B cell (primary cell): ENCODE measurements at places on chromosomes 12 and 14.

GRCh38 chr12:78489990-78490389, 374.6 kb upstream of the SYT1 start:
- no peak for DNase-seq

DNA sequence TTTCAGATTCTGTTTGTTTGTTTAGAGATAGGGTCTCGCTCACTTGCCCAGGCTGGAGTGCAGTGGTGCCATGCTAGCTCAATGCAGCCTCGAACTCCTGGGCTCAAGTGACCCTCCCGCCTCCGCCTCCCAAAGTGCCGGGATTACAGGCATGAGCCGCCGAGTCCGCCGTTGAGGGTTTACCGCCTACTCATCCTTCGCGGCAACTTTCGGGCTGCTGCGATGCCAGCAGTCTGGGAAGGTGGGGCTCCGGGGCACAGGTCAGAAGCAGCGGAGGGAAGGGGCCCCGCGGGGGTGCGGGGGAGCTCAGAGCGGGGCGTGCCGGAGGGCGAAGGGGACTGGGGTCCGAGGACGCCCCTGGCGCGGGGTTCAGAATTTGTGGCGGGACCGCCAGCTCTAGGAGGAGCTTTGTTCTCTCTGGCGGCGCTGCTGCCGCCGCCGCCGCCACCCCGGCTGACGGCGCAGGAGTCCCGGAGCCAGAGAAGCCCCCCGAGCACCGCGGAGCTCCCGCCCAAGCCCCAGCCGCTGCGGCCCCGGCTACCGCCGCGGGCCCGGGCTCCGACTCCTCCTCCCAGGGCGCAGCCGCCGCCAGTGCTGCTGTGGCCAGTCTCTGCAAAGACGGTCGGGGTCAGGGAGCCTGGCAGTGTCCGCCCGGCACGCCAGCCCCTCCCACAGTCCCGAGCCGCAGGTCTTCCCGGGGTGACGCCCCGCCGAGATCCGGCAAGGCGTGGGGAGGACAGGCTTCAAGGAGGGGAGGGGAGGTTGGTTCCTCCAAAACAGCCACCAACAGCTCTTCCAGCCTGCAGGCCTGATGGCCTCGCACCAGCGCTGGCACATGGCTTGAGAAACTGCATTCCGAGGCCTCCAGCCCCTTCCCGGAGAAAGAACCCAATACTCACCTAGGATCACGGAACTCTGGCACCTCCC, 10.9 kb upstream of the KRT77 start:
- DNase-seq, result no peak

GRCh38 chr12:97097734-97098133, 190.7 kb downstream of the NEDD1 start:
- DNase-seq, result no peak

GRCh38 chr14:65949711-65950516, 536.3 kb upstream of the CCDC196 start:
- DNase-seq, result no peak

- no peak for DNase-seq
Measured at GRCh38 chr12:102421802-102422583, 58.4 kb downstream of the IGF1 start.

- no peak for DNase-seq
Measured at GRCh38 chr12:95411057-95411456, 62.9 kb upstream of the METAP2 start.

DNA sequence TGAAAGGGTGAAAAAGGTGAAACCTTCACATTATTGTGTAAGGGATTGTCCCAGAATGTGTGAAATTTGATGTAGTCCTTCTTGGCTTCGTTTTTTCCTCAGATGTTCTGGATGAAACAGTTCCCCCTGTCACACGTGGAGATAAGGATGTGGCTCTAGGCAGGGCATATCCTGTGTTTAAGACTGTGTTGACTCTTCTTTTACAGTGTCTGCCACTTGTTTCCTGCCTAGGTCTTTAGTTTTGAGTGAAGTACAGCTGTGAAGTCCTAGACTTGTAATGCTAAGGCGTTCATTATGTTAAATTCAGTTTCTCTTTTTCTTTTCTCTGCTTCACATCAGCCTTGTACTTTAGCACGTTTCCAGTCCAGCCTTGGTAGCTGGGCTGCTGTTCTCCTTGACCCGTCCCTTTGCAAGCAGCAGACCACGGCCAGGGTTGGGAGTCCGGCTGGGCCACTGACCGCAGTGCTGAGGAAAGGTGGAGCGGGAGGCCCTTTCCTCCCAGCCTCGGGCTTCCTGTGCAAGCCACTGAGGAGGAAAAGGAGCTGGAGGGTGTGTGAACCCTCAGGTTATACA, 59.1 kb downstream of the RASSF3 start:
- peak; percentile 67 for DNase-seq

DNA sequence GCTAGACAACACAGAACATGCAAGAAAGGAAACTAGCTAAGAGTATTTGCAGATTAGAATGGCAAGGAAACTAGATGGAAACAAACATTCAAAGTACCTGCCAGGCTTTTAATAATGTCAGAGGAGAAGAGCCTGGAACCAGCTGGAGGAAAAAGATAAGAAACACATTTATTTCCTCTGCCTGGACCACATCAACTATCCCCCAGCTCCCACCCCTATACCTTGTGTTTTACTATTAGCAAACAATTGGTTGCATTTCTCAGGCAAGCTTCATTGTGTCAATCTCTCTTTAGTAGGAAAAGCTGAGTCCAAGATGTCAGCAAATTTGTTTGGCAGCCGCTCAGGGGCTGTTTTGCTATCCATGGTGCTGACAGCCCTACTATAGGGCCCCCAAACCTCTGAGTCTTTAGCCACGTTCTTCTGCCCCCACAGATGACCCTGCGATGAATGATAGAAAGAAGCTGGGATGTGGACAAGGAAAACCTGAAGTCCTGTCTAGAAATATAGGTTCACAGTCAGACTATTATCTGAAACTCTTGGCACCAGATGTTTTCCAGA, 11.6 kb upstream of the SYNDIG1L start:
- no peak for DNase-seq

- DNase-seq, result peak; percentile 35
Measured at GRCh38 chr14:58362798-58363412, 32.8 kb upstream of the TOMM20L start.

GRCh38 chr12:28024231-28024995, 51.9 kb upstream of the PTHLH start:
- DNase-seq, result no peak

- DNase-seq, result no peak
Measured at GRCh38 chr14:99026471-99026870, 245.5 kb downstream of the BCL11B start.

- no peak for DNase-seq
Measured at GRCh38 chr14:71583194-71583593, 349.0 kb upstream of the RGS6 start.
